ENCODE measurements at places on chromosomes 13 and 19. TPM values are rescaled to one million over a fixed set of nuclear protein-coding genes. Genes with fewer than 3 reads are reported as not detected.

The ZNF677 gene
- 6.9 TPM for polyA plus RNA-seq

The SYNGR4 gene
- polyA plus RNA-seq: not detected

The SIGLEC12 gene
- polyA plus RNA-seq: 1.2 TPM

The TDRD12 gene
- polyA plus RNA-seq: 1.1 TPM

The ZNF780A gene
- 28.4 TPM for polyA plus RNA-seq

The IGFL1 gene
- polyA plus RNA-seq: not detected

The KLK12 gene
- polyA plus RNA-seq: not detected

The RFPL4AL1 gene
- polyA plus RNA-seq: not detected

The CRB3 gene
- polyA plus RNA-seq: not detected

The NKPD1 gene
- 0.13 TPM for polyA plus RNA-seq

The HIPK4 gene
- not detected for polyA plus RNA-seq

The FLT1 gene
- 25.4 TPM for polyA plus RNA-seq

The GPR183 gene
- polyA plus RNA-seq: 12.8 TPM

The SLC10A2 gene
- not detected for polyA plus RNA-seq

The ZNF709 gene
- polyA plus RNA-seq: 2.9 TPM

The CEACAM8 gene
- polyA plus RNA-seq: not detected

Data from adrenal gland (tissue), 19 donors.